Central memory CD4-positive, alpha-beta T cell (primary cell): ENCODE measurements at places on chromosomes 3 and 15.

GRCh38 chr15:80803580-80804525 lies 24.7 kb downstream of the CEMIP start:
- DNase-seq, result no peak

GRCh38 chr15:89899295-89899945 lies 5.6 kb upstream of the AP3S2 start:
- DNase-seq, result no peak

DNA sequence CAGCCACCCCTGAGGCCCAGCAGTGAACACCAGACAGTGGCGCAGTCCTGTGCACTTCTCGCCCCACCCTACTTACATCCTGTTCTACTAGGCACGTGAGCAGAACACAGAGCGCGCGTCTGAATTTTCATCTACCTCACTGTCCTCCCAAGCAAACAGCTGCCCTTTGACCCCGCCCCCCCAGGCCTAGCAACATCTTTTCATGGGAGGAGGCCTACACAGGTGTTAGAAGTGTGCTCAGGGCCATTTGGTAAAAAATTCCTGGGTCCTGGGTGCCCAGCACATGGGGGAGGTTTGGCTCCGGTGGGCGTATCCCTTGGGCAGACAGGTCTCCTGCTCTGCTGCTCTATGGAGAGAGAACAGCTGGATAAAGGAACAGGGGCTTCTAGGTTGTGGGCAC lies 95.0 kb downstream of the MYLK start:
- DNase-seq, result no peak

GRCh38 chr3:58324391-58325390 lies 8.0 kb upstream of the PXK start:
- DNase-seq, result no peak

DNA sequence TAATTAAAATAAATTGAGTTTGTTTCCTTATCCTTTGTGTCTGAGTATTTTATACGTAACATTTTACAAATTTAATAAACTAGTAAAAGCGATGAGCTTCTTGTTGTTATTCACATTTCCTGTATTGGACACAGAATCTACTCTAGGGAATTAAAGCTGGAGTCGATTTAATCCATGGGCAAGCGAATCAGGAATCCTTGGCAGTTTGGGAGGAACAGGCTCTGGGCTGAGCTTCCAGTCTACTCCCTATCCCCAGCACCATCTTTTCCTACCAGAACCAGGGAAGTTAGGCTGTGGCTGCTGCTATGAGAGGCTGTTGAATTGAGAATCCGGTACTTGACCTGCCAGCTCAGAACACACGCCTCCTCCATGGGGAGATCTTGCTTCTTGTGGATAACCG lies 437.3 kb upstream of the TPM1 start:
- no peak for DNase-seq

- no peak for DNase-seq
Observed at GRCh38 chr3:172466553-172467130, 18.4 kb upstream of the GHSR start.

- DNase-seq, result no peak
Observed at GRCh38 chr3:47133641-47134040, 30.3 kb downstream of the SETD2 start.

DNA sequence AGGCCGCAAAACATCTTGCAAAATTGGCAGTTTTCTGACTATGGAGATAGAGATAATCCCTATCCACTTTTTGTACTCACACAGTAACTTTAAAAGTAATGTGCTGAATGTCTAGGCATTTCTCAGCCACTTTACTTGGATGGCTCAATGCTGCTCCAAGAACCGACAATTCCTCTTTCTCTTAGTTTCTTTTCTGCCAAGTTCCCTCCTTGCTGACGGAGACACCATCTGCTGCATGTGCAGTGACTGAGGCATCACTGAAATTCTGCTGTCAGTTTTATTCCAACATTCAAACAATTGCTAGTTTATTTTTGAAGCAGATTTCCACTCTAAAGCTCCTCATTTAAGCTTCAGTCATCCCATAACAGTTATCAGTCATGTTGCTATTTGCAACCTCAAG lies 116.0 kb upstream of the RBMS3 start:
- no peak for DNase-seq

GRCh38 chr3:143612541-143612940 lies 235.7 kb downstream of the SLC9A9 start:
- no peak for DNase-seq

DNA sequence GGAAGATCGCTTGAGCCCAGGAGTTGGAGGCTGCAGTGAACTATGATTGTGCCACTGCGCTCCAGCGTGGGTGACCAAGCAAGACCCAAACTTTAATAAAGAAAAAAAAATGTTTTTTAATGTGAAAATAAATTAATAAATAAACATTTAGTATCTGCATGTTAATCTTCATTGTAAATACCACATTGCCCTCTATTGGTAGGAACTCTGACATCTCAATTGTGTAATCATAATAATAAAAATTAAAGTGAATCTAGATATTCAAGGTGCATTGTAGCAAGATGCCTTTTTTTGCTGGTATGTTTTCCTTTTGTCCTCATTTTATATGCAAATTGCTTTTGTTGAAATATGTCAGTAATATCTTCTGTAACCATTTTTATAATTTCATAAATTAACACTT lies 95.0 kb upstream of the LIMD1 start:
- DNase-seq, result no peak

- DNase-seq, result no peak
Observed at GRCh38 chr3:196458063-196458462, 25.8 kb upstream of the UBXN7 start.

DNA sequence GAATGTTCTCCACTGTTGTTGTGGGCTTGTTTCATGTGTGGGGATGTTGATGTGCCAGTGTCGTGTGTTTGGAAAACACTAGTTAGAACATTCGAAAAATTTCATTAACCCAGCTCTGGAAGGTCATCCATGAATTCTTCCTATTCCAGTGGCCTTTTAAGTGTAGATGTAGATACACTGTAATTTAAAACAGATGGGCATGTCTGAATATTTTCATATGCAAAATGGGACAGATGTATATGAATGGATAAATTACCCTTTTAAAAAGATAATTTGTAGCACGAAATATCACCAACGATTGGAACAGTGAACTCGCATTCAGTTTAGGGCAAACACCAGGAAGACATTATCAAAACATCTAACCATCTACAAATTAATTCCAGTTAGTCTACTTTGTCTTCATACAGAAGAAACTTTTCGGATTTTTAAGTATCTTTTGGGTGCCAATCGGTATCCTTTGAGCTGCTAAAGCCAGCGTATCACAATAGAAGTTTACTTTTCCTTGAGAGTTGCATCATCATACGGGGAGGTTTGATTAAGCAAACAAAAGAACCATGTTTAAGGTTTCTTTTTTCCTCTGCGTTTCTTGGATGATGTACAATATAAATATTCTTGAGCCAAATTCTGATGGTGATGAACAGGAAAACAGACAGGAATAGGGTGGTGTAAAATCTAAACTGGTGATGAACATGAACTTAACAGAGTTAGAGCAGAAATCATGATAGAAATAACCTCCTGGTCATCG lies 528.1 kb downstream of the FOXP1 start:
- no peak for DNase-seq

DNA sequence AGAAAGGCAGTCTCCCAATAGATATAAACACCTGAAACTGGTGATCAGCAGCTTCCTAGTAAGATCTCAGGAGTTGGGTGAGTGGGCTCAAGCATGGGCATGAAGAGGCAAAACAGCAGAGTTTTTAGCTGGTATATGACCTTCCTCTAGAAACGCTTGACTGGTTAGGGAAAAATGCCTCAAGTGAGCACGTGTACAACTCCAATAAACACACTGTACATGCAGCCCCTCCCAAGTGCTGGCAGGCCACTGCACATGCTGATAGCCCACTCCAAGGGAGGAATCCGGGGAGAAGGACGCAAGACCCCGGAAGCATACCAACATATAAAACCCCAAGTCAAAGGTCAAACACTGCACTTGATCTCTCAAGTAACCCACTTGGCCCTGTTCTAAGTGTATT lies 143.0 kb downstream of the FMN1 start:
- DNase-seq, result no peak

DNA sequence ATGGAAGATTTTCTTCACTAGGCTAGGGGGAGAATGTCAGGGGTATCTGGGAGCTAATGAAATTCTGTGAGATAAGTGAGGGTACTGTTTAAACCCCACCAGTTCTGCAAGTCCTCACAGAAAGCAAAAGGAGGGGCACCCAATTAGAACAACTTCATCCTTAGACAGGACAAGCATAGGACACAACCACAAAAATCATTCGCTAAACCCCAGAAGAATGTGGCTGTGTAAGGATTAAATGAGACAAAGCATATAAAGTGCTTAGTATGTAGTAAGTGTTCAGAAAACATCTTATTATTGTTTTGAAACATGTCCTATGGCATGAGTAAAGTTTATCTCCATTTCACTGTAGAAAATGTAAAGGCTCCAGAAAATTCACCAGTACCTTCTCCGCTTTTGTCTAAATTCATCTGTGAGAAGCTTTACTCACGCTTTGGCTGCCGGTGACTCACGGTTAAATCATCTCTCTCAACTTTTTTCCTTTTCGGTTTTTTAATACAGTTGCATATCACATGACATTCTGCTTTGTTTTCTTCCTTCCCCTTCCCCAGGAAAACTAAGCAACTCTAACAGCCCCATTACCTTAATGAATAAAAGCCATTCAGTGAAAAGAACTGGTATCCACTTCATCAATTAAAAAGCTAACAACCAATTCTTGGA lies 1.7 kb downstream of the CLRN1 start:
- DNase-seq, result no peak

DNA sequence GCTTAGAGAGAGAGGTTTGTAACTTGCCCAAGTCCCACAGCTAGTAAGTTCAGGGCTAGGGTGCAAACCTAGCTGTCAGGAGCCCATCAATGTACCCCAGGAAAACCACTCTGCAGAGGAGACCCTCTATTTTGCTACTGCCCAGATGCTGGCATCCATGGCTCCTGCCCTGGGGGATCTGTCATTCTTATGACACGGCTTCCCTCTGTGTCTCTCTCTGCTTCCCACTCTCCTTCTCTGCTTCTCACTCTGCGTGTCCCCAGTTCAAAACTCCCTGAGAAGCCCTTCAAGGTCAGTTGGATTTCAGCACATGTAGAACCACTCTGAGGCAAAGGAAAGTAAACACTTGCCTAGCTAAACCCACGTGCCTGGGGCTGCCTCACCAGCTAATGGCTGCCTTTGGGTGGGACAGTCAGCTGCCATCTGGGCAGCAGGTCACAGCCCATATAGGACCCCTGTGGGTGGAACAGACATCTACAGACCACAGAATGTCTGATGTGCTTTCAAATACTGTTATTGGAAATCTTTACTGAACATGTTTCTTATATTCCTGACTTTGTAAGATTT lies 29.4 kb upstream of the SLCO2A1 start:
- DNase-seq, result no peak

GRCh38 chr3:100400419-100400779 lies 490 bp downstream of the TOMM70 start:
- peak; percentile 36 for DNase-seq

DNA sequence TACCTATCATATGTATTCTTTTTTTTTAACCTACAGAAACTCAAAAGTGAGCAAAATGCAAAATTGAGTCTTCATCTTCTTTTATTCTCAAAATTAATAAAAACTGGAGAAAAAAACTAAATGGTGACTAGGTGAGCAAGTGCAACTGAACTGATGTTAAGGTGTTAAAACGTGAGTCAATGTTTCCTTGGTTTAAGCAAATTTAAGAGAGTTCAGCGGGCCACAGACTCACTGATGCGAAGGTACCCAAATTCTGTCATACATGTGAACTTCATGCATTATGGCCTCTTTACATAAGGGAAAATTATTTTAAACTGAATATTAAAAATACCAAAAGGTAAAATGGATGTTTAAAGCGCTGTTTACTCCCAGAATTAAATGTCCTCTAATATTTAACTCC lies 206.6 kb downstream of the FOXP1 start:
- DNase-seq, result no peak

DNA sequence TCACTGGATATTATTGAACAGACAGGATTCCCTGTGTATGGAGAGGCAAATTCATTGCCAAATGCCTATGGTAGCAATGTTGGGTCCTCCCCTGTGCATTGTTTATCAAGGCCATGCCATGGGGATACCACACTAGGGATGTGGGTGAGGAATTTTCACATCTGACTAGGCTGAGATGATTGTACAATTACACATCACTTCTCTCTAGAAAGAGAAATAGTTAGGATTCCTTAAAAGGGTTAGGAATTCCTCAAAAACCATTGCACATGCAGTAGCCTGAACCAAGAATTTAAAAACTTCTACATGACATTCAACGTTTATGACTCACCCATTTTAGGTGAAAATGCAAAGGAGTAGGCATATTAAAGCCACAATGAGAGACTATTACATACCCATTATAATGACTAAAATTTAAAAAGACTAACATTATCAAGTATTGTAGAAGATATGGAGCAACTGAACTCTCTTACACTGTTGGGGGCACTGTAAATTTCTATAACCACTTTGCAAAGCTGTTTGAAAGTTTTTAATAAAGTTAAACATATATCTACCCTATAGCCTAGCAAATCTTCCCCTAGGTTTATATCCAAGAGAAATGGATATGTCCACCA lies 175.9 kb downstream of the THRB start:
- no peak for DNase-seq

DNA sequence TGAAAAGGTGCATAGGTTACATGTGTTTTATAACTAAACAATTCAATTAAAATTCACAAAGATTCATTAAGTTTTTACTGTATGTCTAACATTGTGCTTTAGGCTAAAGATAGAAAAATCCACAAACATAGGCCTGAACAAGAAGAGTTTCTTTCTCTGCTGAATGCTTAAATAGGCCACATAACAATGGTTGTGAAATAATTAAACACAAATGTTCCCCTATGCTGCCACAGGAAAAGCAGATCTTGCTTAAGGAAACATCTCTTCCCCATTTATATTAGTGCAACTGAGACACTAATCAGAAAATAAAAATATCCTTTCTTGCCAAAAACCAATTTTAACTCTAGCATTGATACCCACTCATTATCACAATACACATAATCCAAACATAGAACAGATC lies 725.4 kb upstream of the DPPA4 start:
- DNase-seq, result no peak

- DNase-seq, result no peak
Observed at GRCh38 chr3:11610044-11610671, 33.6 kb downstream of the VGLL4 start.

DNA sequence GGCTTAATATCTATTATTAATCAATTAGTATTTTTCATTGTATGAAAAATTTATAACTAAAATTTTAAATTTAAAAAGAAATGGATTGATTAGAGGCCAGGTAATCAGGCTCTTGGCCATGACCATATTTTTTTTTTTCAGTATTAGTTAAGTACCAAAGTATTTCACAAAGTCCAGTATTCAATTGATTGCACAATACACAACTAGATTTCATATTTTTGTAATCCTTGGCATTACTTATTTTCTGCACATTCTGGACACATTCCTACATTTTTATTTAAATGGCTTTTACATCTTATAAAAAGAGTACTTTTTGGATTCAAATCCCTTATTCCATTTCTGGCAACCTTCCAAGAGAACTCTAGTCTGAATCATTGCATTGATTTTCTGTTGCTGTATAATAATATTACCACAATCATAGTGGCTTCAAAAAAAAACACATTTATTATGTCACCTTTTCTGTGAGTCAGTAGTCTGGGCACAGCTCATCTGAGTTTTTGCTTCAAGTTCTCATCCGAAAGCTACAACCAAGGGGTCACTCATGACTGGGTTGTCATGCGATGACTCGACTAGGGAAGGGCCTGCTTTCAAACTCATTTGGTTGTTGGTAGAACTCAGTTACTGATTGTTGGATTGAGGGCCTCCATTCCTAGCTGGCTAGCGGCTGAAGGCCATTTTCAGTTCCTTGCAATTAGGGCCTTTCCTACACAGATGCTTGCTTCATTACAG lies 90.7 kb downstream of the CNTN6 start:
- no peak for DNase-seq
